Activated CD4-positive, alpha-beta T cell treated with anti-CD3 and anti-CD28 coated beads, Interleukin-2, amount 50 U/mL, for 16 hours (primary cell): ENCODE measurements at places on chromosomes 11 and 22.

- peak; percentile 91 for DNase-seq
Observed at GRCh38 chr11:130916238-130916855, at the start of gene SNX19. TSS of gene SNX19 (minus strand) at chr11:130916479. CDS start at chr11:130915939, 540 bp downstream.

GRCh38 chr11:95088946-95089619 lies 563 bp upstream of the ENDOD1 start:
- peak; percentile 54 for DNase-seq

GRCh38 chr11:57323855-57324153 lies 948 bp downstream of the TNKS1BP1 start:
- DNase-seq: no peak

GRCh38 chr11:121650351-121651256 lies 197.8 kb upstream of the SORL1-AS1 start:
- DNase-seq: peak; percentile 76

DNA sequence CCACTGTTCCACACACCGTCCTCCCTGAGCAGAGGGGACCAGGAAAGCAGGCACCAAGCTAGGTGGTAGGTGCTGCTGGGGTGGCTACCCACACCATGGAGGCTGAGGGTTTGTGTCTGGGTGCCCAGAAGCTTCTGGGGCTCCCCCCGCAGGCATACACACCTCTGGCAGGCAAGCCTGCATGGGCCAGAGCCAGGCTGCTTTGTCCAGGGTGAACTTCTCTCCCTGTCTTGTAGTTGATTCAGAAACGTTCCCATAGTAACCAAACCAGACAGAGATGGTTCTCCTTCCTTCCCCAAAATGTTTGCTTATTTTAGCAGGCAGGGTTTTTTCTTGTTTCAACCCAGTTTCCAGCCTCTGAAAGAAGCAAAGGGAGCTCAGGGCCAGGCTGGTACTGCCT lies 40.9 kb upstream of the SUSD2 start:
- DNase-seq: no peak

DNA sequence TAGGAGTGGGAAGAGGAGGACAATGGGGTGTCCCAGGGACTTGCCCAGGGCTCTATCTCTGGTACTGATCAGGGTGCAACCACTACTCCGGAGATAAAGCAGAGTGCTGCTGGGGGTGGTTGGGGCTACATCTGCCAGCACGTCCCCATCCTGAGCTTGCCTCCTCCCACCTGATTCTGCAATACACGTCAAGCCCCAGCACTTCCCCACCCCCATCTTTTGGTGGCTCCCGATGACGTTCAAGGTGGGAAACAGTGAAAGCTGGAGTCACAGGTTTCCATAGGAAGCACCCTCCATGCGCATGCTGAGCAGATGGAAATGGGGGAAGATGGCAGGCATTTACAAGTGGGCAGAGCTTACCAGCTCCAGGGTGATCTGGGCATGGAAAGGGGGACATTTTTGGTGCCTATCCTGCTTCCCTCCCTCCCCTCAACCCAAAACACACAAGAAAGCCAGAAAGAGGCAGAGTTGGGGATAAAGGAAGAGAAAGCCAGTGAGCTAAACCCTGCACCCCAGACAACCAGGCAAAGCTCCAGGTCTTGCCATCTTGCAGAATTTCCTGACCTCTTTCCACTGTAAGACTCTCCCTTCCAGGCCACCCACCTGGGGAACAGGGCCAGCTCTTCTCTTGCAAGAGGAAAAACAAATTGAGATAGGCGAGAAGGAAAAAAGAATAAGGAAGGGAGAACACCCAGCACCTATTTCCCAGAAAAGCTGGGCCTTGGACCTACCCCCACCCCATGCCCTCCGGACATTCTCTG lies 15.8 kb downstream of the SYT7 start:
- no peak for DNase-seq

- no peak for DNase-seq
Observed at GRCh38 chr11:115674176-115674936, 170.1 kb upstream of the CADM1 start.

DNA sequence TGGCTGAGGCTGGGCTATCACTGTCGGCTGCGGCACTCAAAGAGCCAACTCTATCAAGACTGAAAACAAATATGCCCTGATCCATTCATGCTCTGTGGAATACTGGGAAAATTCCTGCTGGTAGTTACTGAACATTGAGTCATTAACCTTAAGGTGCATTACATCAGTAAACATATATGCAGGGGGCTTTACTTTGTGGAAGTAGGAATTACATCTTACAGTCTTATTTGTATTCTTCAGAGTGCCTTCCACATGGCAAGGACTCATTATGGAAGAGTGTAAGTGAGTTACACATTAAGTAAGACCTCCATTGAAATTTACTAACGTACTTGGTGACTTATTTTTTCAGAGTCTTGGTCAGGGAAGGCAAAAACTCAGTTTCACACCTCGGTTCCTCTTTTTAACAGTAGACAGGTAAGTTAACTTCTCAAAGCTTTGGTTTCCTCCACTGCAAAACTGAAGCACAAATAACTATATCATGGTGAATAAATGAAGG lies 4.5 kb downstream of the OR5B21 start:
- DNase-seq: no peak

DNA sequence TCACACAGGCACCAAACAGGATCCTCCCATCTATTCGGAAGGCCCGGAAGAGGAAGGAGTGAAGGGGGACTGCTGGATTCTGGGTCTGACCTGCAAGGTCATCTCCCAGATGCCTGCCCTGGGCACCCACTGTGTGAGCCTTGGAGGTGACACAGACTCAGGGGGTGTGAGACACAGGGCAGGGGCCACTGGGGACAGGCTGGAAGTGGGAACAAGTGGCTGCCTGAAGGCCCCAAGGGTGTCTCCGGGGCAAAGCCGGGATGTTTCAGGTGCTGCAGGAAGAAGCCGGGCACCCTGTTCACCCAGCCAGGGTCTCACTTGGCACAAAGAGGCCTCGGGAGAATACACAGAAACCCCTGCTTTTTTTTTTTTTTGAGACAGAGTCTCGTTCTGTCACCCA lies 385.5 kb downstream of the CTTN start:
- no peak for DNase-seq

DNA sequence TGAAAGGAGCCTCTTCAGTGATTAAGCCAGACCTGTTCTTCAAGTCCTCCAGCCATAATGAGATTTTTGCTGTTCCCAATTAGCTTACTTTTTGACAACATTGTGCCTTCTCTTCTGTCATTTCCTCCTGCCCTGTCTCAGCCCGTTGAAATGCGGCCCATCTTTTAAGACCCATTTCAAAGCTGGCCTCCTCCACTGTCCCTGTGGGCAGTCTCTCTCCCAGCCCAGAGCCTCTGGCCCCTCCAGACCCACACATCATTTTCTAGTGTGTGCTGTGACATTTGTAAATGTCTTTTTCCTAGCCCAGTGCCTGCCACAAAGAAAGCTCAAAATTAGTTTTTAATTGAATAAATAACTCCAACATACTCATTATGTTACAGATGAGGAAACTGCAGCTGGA lies 70.9 kb downstream of the BUD13 start:
- no peak for DNase-seq

GRCh38 chr11:124760205-124760652 lies 1.9 kb downstream of the ESAM start:
- no peak for DNase-seq

DNA sequence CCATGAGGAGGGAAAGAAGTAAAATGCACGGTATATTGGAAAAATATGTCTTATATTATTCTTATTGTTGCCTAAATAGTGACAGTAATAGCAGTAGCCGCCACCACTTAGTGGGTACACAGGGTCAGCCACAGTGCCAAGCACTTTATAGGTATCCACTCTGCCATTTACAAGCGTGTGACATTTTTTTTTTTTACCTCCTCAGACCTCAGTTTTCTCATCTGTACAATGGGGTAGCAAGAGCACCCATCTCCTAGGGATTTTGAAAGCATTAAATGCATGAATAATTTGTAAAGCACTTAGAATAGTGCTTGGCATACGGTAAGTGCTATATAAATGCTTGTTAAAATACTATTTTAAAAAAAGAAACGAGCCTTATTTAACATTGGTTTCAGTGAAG lies 8.9 kb downstream of the RTN4RL2 start:
- DNase-seq: no peak

- peak; percentile 37 for DNase-seq
Observed at GRCh38 chr11:67373648-67374570, 511 bp upstream of the CLCF1 start.

DNA sequence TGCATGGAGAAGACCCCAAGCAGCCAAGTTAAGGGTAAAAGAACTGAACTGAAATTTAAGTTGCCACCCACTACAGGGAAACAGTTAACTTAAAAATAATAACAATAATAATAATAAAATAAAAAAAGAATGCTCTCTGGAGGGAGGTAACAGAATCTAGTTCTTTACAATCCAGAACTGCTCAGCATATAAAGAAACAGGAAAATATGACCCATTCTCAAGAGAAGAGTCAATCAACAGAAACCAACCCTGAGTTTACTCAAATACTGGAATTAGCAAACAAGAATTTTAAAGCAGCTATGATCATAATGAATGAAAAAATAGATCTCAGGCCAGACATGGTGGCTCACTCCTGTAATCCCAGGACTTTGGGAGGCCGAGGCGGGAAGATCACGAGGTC lies 53.8 kb downstream of the DENND5A start:
- no peak for DNase-seq

- DNase-seq: no peak
Observed at GRCh38 chr11:86918973-86919372, 36.2 kb downstream of the FZD4 start.

DNA sequence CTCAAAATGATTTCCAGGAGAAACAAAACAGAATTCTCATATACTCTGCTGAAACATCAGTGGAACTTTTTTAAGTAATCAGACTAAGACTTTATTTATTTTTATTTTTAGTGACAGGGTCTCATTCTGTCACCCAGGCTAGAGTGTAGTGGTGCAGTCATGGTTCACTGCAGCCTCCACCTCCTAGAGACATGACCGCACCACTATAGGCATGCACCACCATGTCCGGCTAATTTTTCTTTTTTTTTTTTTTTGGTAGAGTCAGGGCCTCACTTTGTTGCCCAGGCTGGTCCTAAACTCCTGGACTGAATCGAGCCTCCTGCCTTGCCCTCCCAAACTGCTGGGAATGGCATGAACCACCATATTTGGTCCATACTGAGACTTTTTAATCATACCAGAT lies 42.9 kb downstream of the PRDM10 start:
- DNase-seq: no peak
